ENCODE measurements at places on chromosomes 5 and 9.

GRCh38 chr5:179913461-179913860 is 5.8 kb upstream of the TBC1D9B start:
- DNase-seq = no peak

GRCh38 chr5:38032149-38032548 is 192.3 kb upstream of the GDNF start:
- DNase-seq = no peak

DNA sequence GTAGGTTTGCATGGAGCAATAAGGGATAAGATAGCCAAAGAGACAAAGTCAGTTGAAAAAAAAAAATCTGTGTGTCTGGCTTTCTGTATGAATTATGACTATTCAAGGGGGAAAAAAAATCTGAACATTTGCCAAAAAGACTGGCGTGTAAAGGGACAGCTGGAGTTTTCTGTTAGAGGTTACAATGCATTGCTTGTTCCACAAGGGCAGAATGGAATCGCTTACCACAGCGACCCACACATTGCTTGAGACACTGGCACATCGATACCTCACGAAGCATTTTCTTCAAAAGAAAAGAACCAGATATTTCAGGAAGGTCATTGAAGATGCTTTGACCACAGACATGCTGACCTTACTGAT is 327.8 kb downstream of the TMEM167A start:
- no peak for DNase-seq

- DNase-seq = no peak
These were observed 824 bp downstream of the MXD3 start for GRCh38 chr5:177310757-177311391.
